D721Med (cell line): ENCODE measurements at places on chromosomes 2 and 18.

GRCh38 chr2:122480501-122481243 is 725.2 kb downstream of the TSN start:
- DNase-seq: no peak

DNA sequence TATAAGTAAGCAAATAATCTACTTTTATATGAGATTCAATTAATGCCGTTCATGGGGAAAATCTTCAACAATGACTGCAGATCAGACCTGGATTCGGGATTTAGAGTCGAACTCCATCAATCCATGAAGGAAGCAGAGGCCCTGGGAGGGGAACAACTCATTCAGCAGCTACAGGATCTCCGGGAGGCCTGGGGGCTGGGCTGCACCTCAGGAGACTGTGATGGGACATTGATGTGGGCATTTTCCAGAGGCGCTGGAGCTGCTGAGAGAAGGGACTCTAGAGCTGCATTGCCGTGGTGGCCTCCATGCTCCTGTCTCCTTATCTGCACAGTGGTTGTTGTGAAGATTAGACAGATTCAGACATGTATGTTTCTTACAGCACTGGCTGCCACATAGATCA is 76.9 kb downstream of the MYT1L start:
- DNase-seq: no peak

GRCh38 chr2:24620936-24621335 is 129.9 kb downstream of the NCOA1 start:
- no peak for DNase-seq

DNA sequence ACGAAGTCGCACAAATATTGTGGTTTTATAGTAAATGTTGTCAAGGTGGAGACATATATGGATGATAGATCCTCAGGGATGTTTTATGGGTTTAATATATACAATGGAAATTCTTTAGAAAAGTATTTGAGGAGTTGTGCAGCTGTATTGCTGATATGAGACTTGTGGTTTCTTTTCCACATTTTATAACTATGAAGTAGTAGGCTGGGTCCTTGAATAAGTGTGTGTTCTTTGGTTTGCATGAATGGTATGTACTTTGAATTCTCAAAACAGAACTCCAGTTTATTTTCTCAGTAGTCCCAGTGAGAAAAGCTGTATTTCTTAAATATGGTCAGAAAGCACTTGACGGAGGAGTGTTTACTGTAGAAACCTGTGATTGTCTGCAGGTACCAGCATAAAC is 42.4 kb downstream of the PLCL1 start:
- DNase-seq: no peak
